Mammary microvascular endothelial cell (primary cell): ENCODE measurements at places on chromosomes 6 and 20. TPM values are rescaled to one million over a fixed set of nuclear protein-coding genes. Genes with fewer than 3 reads are reported as not detected.

Gene ATP6V1G2
- 0.07 and 0.39 TPM in 2 replicates for total RNA-seq

Gene VGLL2
- total RNA-seq: not detected in 2 replicates

Gene JPH2
- total RNA-seq: 1.1 TPM in 2 replicates

Gene C4B
- total RNA-seq: 0.33 and 1.6 TPM in 2 replicates

Gene SLC22A16
- total RNA-seq: 1.6 TPM in 1 of 2 replicates, not detected in the other

Gene HRH3
- total RNA-seq: not detected in 2 replicates
